IgD-negative memory B cell (primary cell): ENCODE measurements at places on chromosomes 16 and 17. TPM values are rescaled to one million over a fixed set of nuclear protein-coding genes. Genes with fewer than 3 reads are reported as not detected.

NAGS gene
- 0.64 TPM for polyA plus RNA-seq

DNAI2 gene
- polyA plus RNA-seq: not detected

DLX4 gene
- polyA plus RNA-seq: not detected

HEATR9 gene
- polyA plus RNA-seq: not detected

CAMTA2 gene
- polyA plus RNA-seq: 19.1 TPM

SLC25A39 gene
- 135 TPM for polyA plus RNA-seq

CASKIN1 gene
- not detected for polyA plus RNA-seq

KRTAP3-1 gene
- not detected for polyA plus RNA-seq

SOCS1 gene
- 39.1 TPM for polyA plus RNA-seq

HAS3 gene
- polyA plus RNA-seq: 0.09 TPM

ABI3 gene
- 34.2 TPM for polyA plus RNA-seq

UBE2G1 gene
- polyA plus RNA-seq: 97.5 TPM
